ENCODE measurements at places on chromosomes 13 and 19.

- DNase-seq = no peak
Measured at GRCh38 chr19:47143322-47144073, 12.9 kb downstream of the SAE1 start.

DNA sequence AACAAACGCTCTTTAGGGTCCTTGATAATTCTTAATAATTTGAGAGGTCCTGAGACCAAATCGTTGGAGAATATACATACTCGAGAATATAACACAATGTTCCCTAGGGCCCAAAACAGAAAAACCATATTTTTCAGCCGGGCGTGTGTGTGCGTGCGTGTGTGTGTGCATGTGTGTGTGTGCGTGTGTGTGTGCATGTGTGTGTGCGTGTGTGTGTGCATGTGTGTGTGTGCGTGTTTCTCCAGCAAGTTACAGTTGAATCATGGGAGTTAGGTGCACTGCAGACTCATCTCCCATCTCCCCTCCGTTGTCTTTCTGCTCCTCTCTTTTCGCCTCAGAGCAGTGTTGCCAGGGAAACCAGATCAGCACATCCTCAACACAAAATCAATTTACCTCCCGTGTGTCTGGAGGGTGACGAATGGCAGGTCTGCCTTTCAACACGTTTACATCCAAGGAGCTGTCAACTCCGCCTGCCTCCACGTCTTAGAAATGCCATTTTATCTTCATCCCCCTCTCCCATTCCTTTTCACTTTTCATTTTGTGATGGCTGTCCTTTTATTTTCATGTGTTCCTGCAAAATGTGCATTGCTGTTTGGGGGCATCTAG, 8.3 kb upstream of the PNMA8B start:
- DNase-seq = no peak

- DNase-seq = no peak
Measured at GRCh38 chr19:50030225-50030624, 4.4 kb downstream of the ZNF473 start.

DNA sequence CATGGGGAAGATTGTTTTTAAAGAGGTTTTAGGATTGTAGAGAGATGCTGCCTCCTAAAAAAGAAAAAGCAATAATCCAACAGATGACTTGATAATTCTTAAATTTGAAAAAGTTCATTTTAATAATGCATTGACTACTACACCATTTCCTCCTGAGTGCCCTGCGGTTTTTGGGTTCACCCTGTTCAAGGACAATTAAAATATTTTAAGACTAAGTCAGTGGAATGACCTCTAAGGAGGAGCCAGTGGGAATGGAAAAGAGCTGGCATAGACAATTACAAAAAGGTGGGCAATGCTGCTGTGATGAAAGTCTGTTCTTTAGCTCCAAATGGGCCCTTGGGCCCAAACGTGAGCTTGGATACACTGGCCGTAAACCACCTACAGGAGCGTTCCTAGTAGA, 217.8 kb downstream of the LHFPL6 start:
- DNase-seq = no peak

DNA sequence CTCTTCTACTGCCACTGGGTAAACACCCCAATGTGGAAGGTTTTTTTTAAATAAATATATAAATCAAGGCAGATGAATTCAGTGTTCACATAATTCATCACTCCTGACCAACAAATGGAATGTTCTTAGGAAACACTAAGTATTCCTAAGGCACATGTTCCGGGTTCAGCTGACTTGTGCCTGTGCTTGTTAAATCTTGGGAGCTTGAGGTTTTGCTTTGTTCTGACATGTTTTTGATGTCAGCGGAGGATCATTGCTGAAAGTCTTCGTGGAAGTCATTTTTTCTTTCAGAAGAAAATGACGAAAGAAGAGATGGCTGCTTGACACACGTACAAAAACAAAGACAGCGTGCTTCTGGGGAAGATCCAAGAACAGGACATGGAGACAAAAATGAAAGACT, 185.8 kb downstream of the MZT1 start:
- no peak for DNase-seq

DNA sequence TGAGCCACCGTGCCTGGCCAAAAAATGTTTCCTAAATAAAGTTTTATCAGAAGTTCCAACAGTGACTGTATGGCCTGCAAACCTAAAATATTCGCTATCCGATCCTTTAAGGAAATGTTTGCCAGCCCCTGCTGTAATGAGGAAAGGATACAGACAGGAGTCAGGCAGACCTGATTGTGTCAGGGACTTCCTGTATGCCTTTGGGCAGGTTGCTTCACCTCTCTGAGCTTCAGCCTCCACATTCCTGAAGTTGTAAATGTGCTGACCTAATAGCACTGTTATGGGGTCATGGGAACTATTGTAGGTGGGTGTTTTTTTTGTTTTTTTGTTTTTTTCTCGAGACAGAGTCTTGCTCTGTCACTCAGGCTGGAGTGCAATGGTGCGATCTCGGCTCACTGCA, 6.2 kb downstream of the ABHD8 start:
- DNase-seq = no peak

DNA sequence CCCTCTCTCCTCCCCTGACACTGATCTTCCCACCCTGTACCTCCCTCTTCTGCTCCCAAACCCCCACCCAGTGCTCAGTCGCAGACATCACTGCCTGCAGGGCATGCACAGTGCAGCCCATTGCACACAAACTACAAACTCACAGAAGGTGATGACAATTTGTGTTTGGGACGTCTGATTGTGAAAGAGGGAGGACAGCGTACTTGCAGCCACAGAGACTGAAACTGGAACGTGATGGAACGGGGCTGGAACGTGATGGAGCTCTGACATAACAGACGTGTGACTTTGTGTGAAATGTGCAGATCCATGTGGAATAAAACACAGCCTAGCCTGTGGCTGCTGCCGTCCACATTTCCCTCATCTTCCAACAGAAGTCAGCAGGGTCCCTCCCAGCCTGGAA, 57.3 kb upstream of the CEACAM8 start:
- DNase-seq = no peak

DNA sequence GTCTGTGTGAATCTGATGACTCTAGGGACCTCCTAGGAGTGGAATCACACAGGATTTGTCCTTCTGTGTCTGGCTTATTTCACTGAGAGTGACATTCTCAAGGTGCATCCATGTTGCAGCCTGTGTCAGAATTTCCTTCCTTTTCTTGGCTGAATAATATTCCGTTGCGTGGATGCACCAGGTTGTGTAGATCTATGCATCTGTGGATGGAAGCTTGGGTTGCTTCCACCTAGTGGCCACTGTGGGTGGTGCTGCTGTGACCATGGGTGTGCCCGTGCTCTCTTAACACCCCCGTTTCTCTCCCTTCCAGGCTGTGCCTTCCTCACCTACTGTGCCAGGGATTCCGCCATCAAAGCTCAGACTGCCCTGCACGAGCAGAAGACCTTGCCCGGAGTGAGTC, 26.2 kb downstream of the CELF5 start:
- DNase-seq = no peak

DNA sequence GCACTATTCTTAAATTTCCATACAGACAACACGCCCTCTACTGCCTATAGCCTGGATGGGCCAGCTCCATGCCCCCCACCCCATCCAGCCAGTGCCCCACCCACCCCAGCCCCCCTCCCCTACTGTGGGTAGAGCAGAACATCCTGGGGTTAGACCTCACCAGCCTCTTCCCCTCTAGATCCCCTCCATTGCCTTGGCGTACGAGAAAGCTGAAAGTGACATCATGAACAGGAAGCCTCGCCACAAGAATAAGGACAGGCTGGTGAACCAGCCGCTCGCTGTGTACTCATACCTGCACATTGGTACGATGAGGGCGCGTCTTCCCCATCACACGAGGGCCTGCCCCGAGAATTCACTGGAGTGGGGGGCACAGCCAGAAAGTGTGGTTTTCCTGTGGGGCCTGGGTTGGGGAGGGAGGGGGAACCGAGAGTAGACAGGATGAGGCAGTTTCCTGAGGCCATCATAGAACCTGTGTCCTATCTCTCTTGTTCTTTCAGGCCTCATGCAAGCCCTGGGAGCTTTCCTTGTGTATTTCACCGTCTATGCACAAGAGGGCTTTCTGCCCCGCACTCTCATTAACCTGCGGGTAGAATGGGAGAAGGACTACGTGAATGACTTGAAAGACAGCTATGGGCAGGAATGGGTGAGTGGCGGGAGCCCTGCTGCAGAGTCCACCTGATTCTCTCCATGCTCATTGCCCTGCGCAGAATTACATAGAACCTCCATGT, 29.1 kb downstream of the ATP12A start:
- no peak for DNase-seq

DNA sequence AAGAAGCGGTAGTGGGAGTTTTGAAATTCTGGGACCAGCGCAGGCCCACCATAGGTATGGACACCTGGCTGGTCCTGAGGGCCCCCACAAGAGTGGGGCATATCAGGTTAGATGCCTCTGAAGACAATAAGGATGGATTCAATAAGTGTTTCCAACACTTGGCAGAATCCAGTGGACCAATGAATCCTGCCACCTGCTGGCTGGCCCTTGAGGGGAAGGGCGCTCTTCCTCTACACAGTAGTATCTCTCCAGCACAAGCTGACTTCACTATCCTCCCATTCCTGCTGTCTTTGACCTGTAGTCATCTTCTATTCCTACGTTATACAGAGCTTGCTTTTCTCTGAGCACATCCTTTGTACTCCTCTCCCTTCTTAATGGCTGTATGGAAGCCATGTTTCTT, 199.7 kb upstream of the TSHZ3 start:
- no peak for DNase-seq

Data from Right ventricle myocardium inferior (tissue), 1 donor.